ENCODE measurements at places on chromosomes 16 and 17.

GRCh38 chr16:65634291-65634690 is 512.4 kb upstream of the CDH11 start:
- DNase-seq, result no peak

DNA sequence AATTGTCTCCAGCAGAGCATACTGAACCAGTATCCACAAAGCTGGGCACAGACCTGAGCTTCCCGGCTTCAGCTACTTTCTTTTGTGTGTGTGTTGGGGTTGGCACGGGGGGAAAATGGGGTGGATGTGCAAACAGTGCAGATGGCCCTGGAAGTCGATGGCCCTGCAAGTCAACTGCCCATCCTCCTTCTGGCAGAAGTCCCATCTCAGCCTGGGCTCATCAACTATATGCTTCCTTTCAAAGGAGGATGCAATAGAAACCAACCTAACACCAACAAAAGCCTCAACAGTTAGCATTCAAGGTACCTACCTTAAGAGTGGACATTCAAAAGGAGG is 55.7 kb downstream of the SOX9 start:
- no peak for DNase-seq

- no peak for DNase-seq
Measured at GRCh38 chr17:64747938-64748540, 85.9 kb upstream of the SMURF2 start.

DNA sequence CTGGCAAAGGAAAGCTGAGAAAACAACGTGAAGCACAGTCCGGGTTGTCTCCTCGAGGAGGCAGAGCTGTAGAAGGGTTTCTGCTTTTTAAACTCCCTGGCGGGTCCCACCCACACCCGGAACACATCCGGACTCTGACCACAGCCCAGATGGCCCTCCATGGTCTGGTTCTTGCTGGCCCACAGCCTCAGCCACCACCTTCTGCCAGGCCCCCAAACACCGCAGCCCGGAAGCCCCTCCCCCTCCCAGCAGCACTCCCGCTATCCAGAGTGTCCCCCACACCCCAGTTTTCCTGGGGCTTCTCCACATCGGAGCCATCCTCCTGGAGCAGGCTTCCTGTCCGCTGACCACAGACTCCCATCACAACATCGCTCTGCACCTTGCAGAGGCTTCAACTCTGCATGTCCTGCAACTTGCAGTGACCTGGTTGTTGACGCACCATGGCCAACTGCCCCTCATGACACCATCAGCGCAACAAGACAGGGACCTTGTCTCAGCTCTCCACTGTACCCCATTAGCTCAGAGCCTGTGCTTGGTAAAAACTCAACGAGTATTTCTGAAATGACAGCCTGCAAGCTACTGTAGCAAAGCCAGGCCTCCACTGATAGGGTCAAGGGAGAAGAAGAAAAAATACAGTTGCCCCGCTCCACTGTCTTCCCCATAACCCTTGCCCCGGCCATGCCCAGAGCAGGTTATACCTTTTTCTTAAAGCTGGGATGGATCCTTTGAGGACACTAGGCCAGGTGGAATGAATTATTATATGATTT is 129.8 kb downstream of the C16orf78 start:
- no peak for DNase-seq

DNA sequence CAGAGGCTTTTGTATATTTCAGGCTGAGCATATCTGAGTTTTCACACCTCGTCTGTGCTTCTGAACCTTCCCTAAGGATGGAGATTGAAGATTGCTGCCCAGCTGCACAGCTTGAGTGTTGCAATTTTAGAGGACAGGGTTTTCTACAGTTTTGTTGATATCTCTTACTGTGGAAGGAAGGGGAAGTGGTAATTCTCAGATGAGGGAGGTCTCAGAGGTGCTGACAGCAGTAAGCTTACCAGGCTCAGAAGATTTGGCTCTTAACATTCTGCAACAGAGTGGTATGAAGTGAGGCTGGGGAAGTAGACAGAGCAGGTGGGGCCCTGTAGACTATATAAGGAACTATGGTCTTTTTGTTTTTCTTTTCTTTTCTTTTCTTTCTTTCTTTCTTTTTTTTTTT is 45.8 kb upstream of the ARHGAP17 start:
- no peak for DNase-seq

DNA sequence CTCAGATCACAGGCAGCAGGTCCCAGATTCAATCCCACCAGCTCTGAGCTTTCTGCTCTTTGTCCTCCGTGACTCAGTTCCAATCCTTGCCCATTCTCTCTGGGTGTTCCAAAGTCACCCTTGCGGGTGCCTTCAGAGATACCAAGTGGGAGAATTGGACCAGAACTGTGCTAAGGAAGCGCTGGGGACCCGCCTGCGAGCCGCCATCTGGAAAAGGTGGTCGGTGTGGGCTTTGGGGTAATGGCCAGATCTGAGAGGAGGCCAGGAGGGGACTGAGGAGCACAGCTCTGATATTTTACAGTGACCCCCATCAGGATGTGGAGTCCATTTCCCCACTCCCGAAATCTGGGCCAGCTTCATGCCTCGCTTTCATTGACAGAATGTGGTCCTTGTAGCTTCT is 152.6 kb downstream of the SDK2 start:
- DNase-seq, result no peak

DNA sequence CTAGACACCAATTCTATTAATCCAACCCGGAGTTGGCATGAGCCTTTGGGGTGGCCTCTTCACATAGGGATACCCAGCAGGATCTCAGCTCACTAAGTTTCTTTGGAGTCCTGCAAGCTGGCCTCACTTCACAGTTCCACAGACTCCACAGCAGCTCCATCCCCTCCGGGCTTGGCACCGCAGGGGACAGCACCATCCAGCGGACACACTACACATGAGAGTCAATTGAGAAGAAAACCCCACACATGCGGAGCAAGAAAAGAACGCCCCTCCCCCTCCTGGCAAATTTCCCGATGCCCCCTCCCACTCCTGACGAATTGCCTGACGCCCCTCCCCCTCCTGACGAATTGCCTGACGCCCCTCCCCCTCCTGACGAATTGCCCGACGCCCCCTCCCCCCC is 31.1 kb downstream of the KLHDC4 start:
- no peak for DNase-seq

- DNase-seq, result no peak
Measured at GRCh38 chr16:27920391-27920891, 143.1 kb downstream of the GSG1L start.

DNA sequence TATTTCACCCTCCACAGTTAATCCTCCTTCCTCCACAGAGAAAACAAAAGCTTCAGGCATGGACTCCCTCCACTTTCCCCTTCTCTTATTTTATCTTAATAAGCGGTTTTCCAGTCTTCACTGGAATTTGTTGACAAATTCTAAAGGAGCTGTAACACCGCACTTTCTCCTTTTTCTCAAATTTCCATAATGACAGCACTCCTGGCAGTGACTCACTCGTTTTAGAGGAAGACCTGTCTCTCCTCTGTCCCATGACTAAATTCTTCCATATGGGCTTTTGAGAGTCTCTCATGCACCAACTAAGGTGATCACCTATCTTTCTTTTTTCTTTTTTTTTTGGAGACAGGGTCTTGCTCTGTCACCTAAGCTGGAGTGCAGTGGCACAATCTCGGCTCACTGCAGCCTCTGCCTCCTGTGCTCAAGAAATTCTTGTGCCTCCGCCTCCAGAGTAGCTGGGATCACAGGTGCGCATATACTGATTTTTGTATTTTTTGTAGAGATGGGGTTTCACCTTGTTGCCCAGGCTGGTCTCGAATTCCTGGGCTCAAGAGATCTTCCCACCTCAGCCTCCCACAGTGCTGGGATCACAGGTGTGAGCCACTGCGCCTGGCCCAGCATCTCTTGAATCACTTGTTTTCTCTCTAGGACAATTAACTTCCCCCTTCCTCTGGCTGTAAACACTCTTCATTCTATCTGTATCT is 7.7 kb downstream of the ITGAM start:
- no peak for DNase-seq

GRCh38 chr16:66315210-66315825 is 51.2 kb upstream of the CDH5 start:
- DNase-seq, result peak; percentile 55

DNA sequence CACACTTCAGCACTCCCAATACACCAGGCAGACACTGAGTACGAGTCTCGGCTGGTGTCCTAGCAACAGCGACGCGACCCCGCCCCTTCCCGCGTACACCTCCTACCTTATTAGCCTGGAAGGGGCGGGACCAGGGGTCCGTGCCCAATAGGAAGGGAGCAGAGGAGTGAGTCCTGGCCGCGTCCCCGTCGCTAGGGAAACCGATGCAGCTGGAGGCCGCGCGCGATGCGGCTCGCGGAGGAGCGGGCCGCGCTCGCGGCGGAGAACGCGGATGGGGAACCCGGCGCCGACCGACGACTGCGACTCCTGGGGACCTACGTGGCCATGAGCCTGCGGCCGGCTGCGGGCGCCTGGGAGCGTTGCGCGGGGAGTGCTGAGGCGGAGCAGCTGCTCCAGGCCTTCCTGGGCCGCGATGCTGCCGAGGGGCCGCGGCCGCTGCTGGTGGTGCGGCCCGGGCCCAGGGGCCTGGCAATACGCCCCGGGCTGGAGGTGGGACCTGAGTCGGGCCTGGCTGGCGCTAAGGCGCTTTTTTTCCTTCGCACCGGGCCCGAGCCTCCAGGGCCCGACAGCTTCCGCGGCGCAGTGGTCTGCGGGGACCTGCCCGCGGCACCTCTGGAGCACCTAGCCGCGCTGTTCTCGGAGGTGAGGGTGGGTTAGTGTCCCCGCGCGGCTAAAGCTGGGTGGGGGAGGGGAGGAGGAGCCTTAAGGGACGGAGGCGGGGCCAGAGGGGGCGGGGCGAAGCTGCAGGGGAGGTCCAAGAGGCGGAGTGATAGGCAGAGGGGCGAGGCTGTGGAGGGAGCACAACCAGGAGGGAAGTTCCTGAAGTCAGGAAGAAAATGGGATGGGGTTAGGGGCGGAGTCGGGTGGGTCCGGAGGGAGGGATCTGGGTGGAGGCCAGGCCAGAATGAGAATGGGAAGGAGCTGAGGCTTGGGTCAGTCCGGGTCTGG is at the start of gene DNAH9:
Gene DNAH9, plus strand, starts transcription at position 197 of the 948 bp plus-strand sequence. Its CDS starts 29 bp downstream, at position 226.
- peak; percentile 23 for DNase-seq

DNA sequence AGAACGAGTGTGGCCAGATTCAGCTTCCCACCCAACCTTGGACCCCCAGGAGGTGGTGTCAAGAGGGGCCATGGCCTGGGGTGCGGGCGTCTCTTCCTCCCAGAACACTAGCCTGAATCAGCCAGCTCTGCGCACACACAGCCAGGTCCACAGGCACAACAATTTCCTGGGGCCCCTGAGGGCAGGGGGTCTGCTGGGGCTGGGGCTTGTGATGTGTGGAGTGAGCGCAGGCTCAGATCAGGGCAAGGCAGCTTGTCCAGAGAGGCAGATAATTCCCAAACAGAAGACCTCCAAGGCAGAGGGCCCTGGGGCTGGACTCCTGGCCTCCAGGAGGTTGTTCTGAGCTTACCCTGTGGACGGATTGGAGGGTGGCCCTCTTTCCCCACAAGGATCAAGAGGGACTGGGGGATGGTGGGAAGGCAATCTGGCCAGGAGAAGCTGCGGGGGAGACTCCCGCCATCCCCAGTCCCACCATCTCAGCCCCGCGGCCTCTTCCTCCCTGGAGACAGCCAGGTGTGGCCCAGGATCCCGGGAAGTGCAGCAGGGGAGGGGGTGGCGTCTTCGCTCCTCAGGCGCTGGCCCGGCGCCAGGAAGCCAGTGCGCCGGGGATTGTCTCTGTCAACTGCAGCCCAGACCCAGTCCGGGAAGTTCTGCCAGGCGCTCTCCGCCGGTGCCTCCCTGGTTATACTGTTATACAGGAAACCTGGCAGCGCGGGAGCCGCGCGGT is 52.0 kb upstream of the AMZ2 start:
- no peak for DNase-seq

DNA sequence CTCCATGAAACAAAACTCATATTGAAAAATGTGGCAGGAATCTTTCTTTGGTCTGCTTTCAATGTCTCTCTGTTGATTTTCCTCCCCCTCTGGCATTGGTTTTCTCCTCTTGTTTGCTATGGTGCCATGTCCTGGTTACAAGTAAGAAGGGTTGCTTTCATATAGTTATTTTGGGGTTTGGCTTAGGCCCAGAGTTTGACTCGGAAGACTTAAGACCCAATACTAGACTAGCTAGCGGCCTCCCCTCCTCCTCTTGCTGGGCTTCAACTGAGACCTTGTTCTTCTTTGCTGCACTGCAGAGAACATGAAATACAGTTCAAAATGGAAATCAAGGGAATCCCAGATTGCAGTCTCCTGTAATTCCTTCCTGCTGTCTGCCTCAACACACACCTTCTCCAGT is 30.0 kb upstream of the CLEC18A start:
- DNase-seq, result no peak

- no peak for DNase-seq
Measured at GRCh38 chr16:5837007-5837670, 739.5 kb upstream of the EEF2KMT start.

DNA sequence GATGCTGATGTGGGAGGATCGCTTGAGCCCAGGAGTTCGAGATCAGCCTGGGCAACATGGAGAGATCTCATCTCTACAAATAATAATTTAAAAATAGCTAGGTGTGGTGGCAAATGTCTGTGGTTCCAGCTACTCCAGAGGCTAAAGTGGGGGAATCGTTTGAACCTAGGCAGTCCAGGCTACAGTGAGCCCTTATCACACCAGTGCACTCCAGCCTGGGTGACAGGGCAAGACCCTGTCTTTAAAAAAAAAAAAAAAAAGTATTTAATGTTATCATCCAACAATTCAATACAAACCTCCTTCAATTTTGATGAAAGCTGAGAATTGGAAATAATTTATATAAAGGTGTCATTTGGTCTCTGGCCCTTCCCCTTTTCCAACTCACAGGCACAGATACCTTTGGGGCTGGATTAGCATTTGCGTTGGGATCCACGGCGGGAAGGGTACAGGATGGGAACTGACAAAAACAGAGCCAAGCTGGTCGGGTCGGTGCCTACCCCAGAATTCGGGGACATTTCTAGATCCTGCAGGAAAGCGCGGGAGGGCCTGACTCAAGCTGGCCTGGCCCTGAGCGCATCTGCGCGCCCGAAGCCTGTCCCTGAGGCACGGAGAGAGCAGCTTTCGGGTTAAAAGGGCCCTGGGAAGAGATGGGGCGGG is 860 bp upstream of the DCAF7 start:
- DNase-seq, result no peak

- DNase-seq, result no peak
Measured at GRCh38 chr16:61945511-61945910, 90.7 kb downstream of the CDH8 start.

- DNase-seq, result no peak
Measured at GRCh38 chr17:63142836-63143235, 176.8 kb downstream of the TANC2 start.

GRCh38 chr16:50502616-50503011 is 45.6 kb upstream of the NKD1 start:
- DNase-seq, result no peak

GRCh38 chr16:63613701-63614100 is 1508.2 kb downstream of the CDH11 start:
- DNase-seq, result no peak

- peak; percentile 32 for DNase-seq
Measured at GRCh38 chr17:31926100-31926729, 10.6 kb upstream of the SUZ12 start.

- DNase-seq, result no peak
Measured at GRCh38 chr16:77540646-77541045, 105.8 kb upstream of the ADAMTS18 start.

DNA sequence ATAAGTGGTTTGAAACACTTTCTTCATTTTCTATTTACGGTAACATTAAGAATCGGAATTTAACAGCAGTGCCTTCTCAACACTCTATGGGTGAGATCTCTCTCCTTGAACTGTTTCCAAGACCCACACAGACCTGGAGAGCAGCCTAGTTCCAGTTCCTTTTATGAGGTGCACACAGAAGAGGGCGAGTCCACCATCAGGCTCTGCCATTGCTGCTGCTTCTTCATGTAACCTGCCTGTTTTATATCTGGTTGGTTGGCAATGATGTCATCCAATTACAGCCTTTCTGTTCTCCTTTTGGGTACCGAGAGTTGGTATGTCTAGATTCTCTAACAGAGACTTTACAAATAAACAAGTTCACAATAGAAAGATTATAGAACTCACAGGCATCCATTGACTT is 225.7 kb downstream of the UTP18 start:
- no peak for DNase-seq

All from activated CD4-positive, alpha-beta memory T cell treated with anti-CD3 and anti-CD28 coated beads for 36 hours (primary cell).